Islet precursor cell (in vitro differentiated cells): ENCODE measurements at places on chromosomes 6 and 20.

DNA sequence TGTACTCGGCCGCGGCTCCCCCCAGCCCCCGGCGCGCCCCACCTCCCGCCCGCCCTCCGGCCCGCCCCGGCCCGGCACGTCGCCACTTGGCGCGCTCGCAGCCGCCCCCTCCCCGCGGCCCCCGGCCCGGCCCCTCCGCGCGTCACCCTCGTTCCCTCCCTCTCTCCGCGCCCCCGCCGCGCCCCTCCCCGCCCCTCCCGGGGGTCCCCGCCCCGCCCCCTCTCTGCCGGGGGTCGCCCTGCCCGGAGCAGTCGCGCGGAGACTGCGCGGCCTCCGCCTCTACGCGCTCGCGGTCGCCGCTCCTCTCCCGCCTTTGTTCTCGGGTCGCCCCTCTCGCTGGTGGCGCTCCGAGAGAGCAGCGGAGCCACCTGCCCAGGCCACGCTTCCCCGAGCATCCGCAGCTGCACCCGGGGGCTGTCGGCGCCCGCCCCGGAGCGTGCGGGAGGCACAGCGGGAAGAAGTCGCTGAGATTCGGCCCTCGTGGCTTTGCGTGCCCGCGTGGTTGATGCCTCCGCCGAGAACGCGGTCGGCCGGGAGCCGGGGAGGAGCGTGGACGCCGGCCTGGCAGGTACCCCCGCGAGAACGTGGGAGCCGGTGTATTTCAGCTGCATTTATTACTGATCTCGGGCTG is at the start of gene PHF10:
Gene PHF10 (minus strand): TSS at position 7 of the 631 bp plus-strand sequence. CDS start 569 bp downstream, outside the sequence.
- DNase-seq, result peak; percentile 82

DNA sequence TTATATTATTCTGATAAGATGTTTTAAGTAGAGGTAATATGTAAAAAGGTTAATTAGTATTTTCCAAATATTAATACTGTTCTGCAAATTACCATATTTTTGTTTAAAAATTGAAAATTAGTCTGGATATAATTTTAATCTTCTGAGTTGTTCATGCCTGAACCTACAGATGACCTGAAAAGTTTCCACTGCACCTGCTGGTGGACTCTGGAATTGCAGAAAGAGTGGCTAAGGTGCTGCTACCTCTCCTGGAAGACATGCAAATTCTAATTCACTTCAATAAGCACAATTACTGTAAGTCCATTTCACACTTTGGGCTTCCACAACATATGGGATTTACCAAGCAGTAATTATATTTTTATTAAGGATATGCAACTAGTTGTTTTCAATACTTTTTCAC is 77.7 kb upstream of the OLIG3 start:
- DNase-seq, result no peak

DNA sequence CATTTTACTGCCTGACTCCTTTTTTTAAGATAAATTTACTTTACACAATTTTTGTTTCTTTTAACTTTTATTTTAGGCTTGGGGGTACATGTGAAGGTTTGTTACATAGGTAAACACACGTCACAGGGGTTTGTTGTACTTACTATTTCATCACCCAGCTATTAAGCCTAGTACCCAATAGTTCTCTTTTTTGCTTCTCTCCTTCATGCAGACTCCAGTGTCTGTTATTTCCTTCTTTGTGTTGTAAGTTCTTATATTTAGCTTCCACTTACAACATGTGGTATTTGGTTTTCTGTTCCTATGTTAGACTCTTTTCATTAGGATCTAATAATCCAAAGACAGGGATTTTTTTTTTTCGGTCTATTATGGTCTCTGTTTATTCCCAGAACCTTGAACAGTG is 83.5 kb upstream of the CCN6 start:
- DNase-seq, result no peak

GRCh38 chr6:145116591-145117178 is 618.6 kb downstream of the EPM2A start:
- peak; percentile 83 for DNase-seq

DNA sequence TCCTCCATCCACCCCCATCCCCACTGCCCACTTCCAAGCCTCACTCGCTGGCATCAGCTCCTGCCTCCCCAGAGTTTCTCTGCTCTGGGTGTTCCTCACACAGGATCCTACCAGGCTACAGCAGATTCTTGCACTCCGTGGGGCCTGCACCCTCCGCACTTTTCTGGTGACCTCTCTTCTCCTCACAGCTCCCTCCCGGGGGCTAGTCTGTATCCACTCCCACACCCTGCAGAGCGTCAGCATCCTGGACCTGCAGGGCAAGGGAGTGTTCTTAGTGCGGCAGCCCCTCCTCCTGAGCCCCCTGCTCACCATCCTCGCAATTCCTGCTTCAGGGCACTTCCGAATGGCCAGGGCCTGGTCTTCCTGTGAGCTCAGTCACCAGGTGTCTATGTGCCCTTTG is 224.2 kb downstream of the DLL1 start:
- peak; percentile 22 for DNase-seq

DNA sequence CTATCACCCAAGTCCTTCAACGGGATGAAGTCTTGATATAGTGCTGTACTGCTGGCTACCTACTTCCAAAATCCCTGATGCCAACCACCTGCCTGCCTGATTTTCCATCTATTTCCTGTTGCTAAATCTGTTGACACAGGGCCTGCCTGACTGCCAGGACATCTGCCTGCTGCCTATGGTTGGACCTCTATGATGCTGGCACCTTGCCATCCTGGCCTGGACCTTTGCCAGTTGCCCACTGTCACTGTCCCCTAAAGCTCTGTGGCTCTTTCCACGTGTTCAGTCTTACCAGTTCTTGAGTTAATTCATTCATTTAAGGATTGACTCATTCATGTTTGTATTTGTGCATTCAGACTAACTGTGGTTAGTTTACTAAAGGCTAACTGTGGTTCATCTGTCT is 9.2 kb upstream of the RGS17 start:
- no peak for DNase-seq

DNA sequence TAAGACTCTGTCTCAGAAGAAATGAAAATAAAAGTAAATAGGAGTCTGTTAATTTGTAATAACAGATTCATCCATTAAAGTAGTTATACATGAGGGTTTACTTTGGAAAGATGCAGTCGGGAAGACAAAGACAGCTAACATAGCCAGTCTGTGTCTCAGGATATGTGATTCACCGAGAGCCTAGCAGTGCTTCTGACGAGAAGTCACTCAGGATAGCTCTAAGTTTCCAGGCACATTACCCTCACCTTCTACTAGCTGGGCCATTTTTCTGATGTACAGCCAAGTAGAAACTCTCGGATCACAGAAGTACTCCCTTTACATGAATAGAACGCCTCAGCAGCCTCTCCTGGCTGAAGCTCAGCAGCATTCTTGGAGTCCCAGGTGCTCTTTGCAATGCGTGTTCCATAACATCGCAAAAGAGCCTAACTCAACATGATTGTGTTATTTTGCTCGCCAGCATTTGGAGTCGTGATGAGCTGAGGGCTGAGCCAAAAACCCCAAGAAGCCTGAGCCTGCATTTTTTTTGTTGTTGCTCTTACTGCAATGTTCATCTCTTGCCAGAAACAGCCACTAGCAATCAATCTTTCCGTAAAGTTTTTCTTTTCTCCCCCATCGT is 22.4 kb upstream of the TASP1 start:
- no peak for DNase-seq

DNA sequence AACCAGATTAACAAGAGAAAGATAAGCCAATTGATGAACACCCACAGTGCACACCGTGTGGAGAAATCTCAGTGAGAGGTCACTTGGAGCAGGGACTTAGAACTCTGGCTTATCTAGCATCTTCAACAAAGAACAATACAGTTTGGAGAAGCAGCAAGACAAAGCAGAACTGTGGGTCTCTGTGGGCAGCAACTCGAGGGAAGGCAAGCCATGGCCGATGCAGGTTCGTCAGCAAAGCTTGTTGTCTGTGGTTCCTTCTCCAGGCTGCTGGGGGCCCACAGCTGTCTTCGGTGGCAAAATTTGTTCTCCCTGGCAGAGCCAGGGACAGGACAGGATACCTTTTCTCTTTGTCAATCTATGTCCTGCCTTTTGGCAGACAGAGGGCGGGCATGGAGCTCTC is 22.1 kb downstream of the RPP40 start:
- DNase-seq, result no peak

DNA sequence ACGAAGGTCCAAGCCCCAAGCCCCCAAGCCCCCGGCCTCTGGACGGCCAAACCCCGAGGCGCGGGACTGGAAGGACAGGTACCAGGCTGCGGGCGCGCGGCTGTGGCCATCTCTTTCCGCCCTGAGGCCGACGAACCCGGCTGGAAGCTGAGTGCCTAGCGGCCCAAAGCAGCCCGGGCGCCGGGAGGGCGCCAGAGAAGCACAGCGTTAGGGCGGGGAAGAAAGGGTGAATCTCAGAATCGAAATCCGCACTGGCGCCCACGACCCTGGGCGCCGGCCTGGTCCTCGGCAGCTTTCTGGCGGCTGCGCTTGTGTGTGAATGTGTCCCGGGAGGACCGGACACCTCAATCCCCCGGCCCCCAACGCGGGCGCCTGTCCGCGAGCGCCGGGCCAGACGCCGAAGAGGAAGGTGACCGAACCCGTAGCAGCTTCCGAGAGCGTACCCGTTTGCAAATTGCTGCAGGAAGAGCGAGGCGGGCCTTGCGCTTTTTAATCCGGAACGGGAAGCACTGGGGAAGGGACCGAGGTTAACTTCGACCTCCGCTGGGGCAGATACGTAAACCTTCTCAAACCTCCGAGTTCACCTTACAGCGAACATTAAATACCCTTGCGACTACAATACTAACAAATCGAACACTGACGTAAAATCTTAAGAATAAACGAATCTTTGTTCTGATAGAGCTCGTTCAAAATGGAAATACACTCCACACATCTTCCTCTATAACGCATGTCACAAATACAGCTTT is 2.9 kb downstream of the NRN1 start:
- peak; percentile 76 for DNase-seq

DNA sequence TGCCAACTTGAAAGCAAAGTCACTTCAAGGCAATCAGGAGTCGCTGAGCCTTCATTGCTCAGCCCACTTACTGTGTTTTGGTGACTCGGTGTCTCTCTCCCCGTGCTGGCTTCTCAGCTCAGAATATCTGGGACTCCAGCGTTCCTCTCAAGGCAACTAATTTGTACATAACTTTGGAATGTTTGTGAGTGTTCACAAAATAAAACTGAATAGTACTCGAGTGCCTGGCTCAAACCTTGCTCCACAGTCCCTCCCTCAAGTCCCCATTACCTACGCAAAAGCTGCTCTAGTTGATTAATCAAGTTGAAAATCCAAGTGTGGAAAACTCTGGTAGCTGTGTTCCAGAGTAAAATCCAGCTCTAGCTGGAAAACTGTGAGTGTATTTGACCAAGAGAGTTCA is 8.6 kb downstream of the IPCEF1 start:
- DNase-seq, result no peak

DNA sequence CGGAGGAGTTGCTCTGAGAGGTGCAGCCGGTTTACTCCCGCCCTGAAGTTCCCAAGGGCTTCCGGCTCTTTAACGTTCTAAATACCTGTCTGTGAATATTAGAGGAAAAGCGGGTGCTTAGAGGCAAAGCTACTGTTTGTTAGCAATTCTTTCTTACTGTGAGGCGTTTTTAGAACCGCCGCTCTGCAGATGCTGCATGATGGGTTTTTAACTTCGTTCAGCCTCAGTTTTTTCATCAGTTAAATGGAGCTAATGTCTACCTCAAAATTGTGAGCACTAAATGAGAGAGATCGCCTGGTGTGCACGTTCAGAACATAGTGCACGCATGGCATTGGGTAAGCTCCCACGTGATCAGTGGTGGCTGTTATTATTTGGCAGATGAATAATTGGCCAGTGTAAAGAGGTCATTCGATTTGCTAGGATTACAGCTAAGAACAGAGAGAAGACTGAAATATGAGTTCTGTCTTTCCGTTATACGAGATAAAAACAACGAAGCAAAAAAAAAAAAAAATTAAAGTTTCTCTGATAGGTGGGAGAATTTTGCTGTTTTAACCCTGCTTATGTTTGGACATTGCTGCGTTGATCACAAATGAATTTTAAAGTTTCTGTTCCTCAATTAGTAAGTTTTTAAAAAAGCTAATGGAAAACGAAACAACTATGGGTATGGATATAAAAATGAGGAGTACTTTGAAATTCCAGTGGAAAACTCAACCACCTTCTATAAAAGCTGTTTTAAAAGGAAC is 660 bp upstream of the TFB1M start:
- DNase-seq, result no peak

- DNase-seq, result no peak
Measured at GRCh38 chr6:125773387-125774341, 17.1 kb upstream of the NCOA7 start.

GRCh38 chr6:36979347-36979742 is 6.7 kb downstream of the MTCH1 start:
- DNase-seq, result no peak

GRCh38 chr20:62372042-62372993 is 5.2 kb upstream of the LAMA5 start:
- no peak for DNase-seq

- DNase-seq, result no peak
Measured at GRCh38 chr6:118280210-118280609, 267.9 kb upstream of the PLN start.

- no peak for DNase-seq
Measured at GRCh38 chr6:112004201-112005012, 49.5 kb upstream of the CCN6 start.

DNA sequence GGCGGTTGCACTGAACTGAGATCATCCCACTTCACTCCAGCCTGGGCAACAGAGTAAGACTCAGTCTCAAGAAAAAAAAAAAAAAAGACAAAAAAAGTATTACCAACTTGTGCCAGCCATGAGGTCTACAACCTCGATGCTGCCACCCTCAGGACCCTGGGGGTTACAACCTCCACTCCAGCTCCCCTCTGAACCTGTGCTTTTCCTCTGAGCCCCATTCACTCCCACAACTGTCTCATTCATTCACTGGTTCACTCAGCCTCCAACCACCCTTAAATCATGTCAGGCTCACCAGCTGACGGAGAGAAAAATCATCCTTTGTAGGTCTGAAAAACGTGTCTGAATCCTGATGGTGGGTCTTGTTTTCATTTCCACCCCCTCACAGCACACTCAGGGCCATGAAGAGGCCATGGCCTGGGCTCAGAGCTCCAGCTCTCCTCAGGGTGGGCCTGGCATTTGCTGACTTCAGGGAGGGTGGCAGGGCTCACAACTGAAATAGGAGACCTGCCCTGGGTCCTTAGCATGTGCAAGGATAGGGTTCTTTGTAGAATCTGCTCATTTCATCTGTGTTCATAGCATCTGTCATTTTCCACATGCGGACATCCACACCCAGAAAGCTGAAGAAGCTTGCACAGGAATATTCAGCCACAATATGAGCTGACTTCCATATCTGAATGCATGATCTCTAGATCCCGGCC is 1.9 kb upstream of the ULBP1 start:
- DNase-seq, result peak; percentile 51

- DNase-seq, result no peak
Measured at GRCh38 chr6:100968949-100969348, 87.8 kb upstream of the ASCC3 start.

- DNase-seq, result peak; percentile 94
Measured at GRCh38 chr6:32153564-32154513, at the start of gene PPT2. Gene PPT2 (plus strand): TSS chr6:32154141. CDS start chr6:32154595, 454 bp downstream.

- DNase-seq, result no peak
Measured at GRCh38 chr20:35432430-35432735, 5.6 kb downstream of the GDF5 start.

DNA sequence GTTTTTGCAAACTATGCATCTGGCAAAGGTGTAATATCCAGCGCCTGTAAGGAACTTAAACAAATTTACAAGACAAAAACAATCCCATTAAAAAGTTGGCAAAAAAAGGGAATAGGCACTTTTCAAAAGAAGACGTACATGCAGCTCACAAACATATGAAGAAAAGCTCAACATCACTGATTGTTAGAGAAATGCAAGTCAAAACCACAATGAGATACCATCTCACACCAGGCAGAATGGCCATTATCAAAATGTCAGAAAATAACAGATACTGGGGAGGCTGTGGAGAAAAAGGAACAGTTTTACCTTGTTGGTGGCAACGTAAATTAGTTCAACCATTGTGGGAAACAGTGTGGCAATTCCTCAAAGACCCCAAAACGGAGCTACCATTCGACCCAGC is 54.2 kb downstream of the TSBP1 start:
- no peak for DNase-seq
